NCI-H1417 treated with DMSO at 0.1 percent for 48 hours (cell line): ENCODE measurements at places on chromosomes 3 and 15.

- DNase-seq: no peak
Measured at GRCh38 chr15:35014241-35014640, 26.2 kb upstream of the ZNF770 start.

DNA sequence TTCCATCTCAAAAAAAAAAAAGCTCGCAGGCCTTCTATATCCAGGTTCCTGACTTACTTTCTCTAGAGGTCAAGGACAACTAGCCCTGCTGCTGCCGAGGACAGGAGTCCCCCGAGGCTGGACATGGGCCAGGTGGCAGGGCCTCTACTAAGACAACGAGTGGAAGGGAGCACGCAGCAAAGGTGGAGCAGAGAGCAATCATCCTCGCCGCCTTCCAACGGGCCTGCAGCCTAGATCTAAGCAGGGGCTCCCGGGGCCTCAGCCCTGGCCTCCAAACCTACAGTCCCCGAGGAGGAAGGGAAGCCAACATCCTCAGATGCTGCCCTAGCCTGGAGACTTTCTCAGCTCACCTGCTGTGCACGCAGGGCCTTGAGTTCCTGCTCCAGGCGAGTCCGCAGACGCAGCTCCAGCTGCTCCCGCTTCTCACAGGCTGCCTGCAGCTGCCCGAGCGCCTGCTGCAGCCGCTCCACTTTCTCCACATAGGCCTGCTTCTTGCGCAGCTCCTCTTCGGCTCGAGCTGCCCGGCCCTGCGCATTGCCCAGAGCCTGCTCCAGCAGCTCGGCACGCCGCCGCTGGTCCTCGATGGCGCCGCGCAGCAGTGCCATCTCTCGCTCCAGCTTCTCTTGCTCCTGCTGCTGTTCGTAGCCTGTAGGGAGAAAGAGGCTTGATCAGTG, 12.9 kb downstream of the AMOTL2 start:
- no peak for DNase-seq

- no peak for DNase-seq
Measured at GRCh38 chr3:158773845-158774830, 27.7 kb upstream of the MFSD1 start.

- DNase-seq: no peak
Measured at GRCh38 chr3:151580591-151580990, 119.7 kb upstream of the IGSF10 start.

GRCh38 chr3:132253262-132253878, 63.8 kb upstream of the ACP3 start:
- DNase-seq: no peak

DNA sequence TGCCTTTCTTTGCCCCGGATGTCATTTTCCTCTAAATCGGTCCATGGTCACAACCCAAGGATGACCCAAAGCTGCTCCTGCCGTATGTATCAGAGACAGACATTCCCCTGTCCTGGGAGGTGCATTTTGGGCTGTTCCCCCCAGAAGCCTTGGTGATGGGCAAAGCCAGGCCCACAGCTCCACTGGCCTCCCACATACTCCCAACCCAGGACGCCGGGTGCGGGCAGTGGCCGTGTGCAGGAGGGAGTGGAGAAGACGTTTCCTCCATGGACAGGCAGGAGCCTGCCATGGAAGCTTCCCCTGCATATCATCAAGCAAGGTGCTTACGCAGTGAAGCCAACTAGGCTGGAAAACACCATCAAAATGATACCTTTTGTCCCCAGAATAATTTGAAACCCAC, 175.0 kb downstream of the ATP10A start:
- DNase-seq: no peak

DNA sequence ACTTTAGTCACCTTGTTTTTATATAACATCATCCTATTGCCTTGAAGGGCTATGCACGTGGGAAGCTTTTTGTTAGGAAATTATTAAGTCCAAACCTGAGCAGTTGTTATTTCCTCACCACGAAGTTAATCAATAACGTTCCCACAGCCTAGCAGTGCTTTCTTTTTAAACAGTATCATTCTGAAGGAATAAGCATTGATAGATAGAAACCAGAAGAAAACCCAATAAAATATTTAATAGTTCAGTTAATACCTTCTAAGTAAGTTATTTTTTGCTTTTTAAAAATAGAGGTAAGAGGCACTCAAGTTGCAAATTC, 149.3 kb downstream of the KCNMB2 start:
- DNase-seq: no peak
